ENCODE measurements at places on chromosomes 16 and 17.

GRCh38 chr16:52123061-52123839 lies 423.7 kb downstream of the TOX3 start:
- no peak for DNase-seq

GRCh38 chr17:73526952-73527351 lies 117.3 kb downstream of the SDK2 start:
- DNase-seq = no peak

DNA sequence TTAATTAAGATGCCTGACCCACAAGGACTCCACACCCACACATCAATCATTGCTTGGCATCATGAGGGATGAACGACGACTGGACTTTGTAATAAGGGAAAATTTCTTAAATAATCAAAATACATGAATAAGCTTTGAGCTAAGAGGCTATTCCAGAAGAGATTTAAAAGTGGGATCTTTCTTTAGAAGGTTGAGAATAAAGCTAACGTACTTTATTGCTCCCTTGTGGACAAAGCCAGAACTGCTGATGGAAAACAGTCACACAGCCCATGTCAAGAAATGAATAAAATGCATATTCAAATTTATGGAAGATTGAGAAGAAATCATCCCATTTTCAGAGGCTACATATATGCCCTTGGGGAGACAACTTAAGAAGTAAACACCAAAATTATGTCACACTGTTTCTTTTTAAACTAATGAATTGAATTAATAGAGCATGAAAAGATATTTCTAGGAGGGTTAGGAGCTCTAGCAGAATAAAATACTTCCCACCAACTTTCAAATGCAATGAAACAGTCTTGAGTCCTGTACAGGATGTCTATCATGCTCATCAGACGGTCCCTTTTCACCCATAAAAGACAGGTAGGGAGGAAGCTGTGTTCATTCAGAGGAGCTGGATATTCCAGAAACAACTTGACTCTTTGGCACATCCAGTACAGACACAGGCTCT lies 60.2 kb upstream of the PHOSPHO1 start:
- no peak for DNase-seq

DNA sequence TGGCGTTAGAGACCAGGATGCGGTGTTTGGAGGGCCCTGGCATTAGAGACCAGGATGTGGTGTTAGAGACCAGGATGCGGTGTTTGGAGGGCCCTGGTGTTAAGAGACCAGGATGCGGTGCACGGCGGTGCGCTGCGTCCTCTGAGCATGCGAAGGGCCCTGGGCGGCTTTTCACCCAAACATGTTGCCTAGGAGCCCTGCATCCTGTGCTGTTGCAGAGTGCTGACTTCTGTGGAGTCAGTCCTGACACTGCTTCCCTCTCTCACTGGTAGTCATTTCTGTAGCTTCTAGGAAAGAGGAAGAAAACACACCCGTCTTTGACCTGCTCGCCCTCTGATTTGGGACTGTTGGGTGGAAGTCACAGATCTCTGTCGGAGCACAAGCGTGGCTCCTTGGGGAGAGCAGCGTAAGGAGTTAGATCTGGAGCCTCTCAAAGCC lies 141.2 kb downstream of the LAT start:
- no peak for DNase-seq

DNA sequence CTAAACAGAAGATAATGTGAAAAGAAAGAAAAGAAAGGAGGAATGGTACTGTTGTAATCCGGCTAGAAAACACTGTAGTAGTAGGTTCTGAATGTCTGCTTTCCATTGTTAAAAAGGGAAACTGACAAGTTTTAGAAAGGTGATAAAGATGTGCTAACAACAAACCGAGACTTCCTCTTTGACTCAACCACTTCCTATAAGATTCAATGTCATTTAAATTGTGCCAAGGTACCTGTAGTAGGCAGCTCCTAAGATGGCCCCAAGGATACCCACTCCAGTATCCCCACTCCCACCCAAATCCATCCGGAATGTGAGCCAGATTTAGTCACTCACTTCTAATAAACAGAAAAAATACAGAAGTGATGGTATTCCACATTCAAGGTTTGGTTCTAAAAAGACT lies 31.2 kb downstream of the XYLT1 start:
- no peak for DNase-seq

DNA sequence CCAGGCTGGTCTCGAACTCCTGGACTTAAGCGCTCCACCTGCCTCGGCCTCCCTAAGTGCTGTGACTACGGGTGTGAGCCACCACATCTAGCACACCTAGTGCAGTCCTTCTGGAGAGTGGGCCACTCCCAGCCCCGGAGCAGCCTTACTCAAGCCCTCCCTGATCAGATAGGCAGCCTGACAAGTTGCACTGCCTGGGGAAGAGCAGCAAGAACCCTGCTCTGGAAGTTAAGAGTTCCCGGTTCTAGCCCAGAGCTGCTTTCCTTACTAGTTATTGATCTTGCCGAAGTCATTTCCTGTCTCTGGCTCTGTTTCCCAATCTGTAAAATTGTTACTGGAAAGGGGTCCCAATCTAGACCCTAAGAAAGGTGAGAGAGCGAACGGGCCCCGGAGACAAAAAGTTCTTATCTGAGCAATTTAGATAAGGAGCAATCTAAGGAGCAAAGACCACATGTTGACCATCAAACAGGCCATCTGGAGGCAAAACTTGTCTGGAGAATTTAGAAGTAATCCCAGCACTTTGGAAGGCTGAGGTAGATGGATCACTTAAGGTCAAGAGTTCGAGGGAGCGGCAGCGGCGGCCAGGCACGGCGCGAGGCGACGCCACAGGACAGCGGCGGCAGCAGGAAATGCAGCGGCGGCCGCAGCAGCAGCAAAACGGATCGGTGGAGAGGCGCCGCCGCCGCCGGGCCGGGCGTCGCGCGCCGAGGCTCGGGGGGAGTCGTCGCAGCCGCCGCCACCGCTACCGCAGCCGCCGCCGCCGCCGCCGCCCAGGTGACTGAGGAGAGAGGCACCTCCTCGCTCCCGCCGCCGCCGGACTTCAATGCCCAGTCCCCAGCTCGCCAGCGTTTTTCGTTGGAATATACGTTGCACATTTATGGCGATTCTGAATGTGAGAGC lies 4.3 kb upstream of the NAGLU start:
- no peak for DNase-seq

DNA sequence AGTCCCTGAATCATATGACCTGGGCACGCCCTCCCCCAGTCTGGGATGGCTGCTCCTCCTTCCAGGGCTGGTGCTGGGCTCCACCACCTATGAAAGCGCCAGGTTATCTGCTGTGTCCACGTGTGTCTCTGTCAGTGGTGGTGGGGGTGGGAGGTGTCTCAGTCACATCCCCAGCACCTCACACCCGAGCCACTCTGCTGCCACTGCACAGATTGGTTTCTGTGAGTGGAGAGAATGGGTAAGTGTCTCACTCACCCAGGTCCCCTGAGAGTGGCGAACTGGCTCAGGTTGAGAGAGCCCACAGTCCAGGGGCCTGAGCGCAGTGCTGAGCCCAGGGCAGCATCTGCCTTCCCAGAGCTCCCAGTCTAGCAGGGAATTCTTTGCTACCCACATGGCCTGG lies 79.0 kb downstream of the PLD6 start:
- no peak for DNase-seq
